Adipocyte (in vitro differentiated cells): ENCODE measurements at places on chromosomes 1 and 21.

DNA sequence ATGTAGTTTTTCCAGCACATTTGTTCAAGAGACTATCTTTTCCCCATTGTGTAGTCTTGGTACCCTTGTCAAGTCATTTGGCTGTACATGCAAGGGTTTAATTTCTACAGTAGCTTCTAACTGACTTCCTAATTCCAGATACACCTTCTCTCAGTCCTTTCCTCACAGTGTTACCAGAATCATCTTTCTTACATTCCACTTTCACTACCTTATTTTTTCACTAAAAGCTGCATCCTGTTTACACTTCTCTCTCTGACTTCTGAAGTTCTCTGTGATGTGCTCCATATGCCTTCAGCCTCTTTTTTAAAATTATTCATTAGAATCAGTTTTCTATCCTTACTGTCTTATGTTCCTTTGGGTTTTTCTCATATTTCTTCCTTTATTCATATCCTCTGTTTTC lies 57.1 kb upstream of the RWDD3 start:
- no peak for DNase-seq

- DNase-seq = no peak
Measured at GRCh38 chr1:173733912-173734311, 19.1 kb downstream of the KLHL20 start.

DNA sequence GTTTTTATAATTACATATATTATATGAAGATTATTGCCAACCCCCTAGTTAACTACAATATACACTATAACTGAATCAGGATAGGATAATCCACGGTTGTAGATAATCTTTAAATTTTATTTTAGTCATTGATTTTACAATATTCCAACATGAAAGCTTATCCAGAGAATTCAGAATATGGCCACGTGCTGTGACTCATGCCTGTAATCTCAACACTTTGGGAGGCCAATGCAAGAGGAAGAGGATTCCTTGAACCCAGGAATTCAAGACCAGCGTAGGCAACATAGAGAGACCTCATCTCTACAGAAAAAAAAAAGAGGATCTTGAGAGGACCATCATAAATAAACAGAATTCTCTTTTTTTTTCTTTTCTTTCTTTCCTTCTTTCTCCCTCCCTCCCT lies 119.6 kb upstream of the CACYBP start:
- no peak for DNase-seq

DNA sequence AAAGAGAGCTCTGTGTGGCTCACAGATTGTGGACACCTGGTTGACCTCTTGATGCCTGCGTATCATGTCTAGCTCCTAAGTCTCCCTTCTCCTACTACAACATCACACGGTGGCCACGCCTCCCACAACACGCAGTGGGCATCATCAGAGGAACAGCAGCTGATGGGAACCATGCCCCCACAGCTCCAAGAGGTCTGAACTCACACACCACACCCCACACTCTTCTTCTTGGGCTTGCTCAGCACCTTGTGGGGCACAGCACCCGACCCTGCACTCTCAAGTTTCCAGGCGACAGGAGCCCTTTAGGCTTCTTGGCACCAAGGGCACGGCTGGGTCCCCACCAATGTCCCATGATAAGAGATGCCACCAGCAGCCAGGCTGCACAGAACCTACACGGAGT lies 18.8 kb upstream of the CDCP2 start:
- no peak for DNase-seq

DNA sequence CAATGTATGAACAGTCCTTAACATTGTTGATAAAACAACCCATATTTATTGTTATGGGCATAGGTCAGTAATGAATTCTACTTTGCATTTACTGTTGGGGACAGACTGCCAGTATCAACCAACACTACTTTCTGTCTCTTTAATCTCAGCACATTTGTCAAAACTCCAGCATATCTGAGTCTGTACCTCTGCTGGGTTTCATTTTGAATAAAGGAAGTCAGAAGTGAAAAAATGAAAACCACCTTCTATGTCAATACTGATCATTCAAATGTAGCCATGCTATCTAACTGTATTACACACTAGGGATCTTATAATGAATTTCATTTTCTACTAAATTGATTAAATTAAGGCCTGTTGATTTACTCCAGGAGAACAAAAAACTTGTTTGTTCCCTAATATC lies 24.2 kb upstream of the CXADR start:
- DNase-seq = no peak

- DNase-seq = no peak
Measured at GRCh38 chr21:43895196-43895595, 30.2 kb downstream of the AGPAT3 start.

GRCh38 chr1:163870666-163871065 lies 548.9 kb downstream of the NUF2 start:
- DNase-seq = peak; percentile 60

DNA sequence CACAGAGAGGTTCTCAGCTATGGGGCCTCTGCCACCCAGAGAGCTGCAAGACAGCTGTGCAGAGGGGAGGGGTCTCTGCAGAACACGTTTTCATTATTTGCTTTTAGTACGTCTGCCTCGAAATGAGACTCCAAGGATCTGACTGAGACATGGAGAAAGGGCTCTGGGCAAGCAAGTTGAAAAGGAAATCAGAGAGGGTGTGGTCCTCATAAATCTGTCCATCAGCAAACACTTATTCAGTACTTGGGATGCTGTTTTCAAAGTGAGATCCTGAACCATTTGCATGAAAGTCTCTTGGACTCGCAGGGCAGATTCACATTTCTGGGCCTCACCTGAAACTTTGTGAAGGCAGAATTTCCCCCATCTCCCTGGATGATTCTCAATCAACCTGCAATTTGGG lies 197.4 kb upstream of the GALNT2 start:
- DNase-seq = no peak

GRCh38 chr1:91553177-91553591 lies 52.5 kb downstream of the CDC7 start:
- peak; percentile 87 for DNase-seq

- no peak for DNase-seq
Measured at GRCh38 chr1:54559771-54560231, 11.8 kb downstream of the ACOT11 start.

DNA sequence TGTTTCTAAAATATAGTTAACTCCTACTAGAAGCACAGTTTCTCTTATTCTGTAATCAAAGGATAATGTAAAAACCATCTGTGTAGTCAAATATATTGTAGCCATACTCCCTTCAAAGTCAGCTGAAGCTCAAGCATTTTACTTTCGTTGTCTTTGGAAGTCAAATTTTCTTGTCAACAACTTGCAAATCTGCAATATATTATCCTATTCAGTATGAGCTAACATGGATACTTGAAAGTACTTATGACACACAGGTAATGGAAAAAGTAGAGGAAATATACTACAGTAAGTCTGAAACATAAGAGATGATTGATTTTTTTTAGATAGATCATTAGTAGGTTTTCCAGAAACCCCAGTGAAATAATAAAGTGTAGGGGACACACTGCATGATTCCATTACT lies 121.5 kb downstream of the COL24A1 start:
- no peak for DNase-seq

GRCh38 chr1:84971957-84972356 lies 25.0 kb downstream of the MCOLN2 start:
- DNase-seq = no peak

GRCh38 chr1:197807739-197808453 lies 32.6 kb upstream of the DENND1B start:
- peak; percentile 12 for DNase-seq

GRCh38 chr1:116203920-116204319 lies 92.7 kb downstream of the MAB21L3 start:
- DNase-seq = no peak

DNA sequence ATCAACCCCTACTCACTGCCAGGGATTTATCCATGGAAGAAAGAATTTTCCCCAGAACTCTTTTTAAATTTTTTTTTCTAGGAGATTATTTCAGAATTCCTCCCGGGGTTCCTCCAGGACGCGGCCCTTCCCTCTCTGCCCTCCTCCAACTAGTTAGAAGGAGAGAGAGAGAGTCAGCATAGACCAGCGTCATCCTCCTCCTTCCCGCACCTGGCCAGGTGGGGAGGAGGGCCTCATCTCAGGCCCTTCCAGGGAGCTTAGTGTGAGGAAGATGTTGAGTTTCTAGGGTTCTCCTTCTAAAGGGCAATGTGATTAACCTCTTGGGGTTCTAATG lies 63.6 kb downstream of the CDK18 start:
- DNase-seq = no peak

- peak; percentile 58 for DNase-seq
Measured at GRCh38 chr1:117098287-117098890, 23.2 kb downstream of the TRIM45 start.

DNA sequence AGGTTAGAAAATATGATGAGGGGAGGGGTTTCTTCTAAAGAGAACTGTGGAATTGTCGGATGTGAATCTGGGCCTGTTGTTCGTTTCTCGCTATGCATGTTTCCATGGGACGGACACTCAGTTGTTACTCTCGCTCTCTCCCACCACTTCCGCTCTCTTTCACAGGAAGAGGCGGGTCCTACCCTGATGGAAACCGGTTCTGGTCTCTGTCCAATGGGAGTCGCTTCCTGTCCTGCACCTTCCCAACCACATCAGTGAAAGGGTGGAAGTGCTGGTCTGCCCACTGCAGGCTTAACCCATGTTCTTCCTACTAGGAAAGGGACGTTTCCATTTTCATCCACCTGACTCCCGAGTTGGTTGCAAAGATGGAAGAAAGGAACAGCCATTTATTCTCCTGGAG lies 119.4 kb downstream of the KCNJ15 start:
- DNase-seq = no peak

- DNase-seq = no peak
Measured at GRCh38 chr21:40187946-40188654, 320.9 kb downstream of the PCP4 start.

DNA sequence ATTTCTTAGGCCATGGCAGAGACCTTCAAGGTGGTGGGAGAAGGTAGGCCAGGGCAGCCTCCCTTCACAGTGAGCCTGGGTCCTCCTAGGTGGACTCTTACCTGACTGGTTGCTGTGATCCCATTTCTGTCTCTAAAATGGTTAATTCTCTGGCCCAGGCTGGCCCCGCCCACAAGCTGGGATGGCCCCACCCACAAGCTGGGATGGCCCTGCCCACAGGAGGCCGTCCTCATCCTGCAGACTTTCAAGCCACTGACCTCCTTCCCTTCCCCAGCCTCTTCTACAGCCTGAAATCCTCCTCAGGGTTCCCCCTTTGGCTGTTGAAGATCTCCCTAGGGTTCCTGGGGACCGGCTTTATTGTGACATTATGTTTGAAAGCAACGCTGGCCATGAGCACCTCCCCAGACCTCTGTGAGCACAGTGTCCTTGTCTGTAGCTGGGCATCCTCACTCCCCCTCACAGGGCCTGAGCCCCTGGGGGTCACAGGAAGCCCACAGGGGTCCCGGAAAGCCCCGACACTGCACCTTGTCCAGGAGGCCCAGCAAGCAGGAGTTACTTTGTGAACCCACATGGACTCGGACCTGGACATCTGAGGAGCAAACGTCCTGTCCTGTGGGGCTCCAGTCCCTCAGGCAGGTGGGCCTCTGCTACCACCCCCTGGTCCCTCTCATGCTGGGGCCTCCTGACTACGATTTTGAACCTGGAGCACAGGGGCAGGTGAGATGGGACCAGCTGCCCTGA lies 621.7 kb downstream of the MATN1 start:
- DNase-seq = no peak

DNA sequence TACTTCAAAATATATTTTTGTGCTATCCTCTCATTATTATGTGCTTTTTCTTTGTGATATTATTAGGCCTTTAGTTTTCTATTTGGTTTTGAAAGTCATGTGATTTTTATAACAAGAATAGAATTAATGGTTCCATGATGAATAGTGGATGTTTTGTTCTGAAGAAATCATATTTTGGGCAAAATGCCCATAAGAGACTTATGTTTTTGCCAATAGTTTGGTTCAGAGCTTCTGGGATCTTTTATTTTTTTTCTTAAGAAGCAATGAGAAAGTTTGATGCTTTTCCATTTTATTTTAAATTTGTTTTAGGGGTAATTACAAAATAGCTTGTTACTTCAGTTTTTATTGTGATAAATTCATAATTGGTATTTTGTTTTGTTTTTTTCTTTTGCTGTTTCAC lies 49.8 kb downstream of the LYPLAL1 start:
- DNase-seq = no peak

DNA sequence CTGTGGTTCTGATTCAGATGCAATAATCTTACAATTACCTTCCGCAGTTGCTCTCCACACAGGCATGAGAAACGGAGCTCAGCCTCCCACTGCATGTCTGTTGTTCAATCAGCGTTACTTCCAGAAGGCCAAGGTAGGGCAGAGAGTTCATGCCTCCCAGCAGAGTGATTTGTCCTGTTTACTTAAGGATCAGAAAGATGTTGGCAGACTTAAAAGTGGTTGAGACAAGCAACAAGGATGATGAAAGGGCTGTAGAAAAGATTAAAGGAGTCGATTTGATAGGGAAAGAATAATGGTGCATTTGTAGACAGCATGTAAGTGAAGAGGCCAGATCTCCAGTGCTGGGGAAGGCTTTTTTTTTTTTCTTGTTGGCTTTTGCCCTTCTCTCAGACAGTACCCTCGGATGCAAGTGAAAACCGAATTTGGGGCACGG lies 26.6 kb downstream of the ARMH1 start:
- DNase-seq = no peak

GRCh38 chr1:215807218-215807617 lies 240.1 kb downstream of the KCTD3 start:
- no peak for DNase-seq

DNA sequence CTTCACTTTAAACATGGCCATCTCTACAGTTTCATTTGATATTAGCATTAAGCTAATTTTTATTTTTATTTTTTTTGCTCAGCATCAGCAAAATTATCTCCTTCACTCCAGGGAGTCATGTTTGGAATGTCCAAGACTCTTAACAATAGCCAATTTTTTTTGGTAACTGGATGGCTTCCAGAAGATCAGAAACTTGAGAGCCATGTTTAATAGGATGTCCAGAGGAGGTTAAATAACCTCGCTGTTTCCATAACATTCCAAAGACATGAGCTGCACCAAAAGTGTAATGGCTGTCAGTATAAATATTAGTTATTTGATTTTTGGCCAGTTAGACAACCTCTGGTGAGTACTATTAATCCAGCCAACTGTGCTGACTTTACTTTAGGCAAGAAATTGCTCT lies 80.7 kb downstream of the DNTTIP2 start:
- DNase-seq = peak; percentile 74

DNA sequence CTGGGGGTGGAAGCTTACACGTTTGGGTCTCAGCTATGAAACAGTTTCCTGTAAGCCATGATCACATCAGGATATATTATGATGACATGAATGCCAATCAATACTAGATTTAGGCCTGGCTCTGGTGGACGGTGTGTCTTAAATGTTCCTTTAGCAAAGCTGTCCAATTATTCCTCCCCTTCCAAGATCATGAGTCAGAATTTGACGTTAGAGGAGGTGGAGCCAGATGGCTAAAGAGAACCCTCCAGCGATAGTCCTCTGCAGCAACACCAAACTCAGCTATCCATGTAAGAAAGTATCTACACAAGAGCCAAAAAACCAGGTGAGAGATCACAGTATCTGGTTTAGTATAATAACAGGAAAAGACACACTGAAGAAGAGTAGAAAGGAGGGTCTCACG lies 47.8 kb downstream of the PACC1 start:
- peak; percentile 43 for DNase-seq

GRCh38 chr1:117770981-117771531 lies 158.4 kb downstream of the GDAP2 start:
- DNase-seq = no peak
